Astrocyte of the hippocampus (primary cell): ENCODE measurements at places on chromosomes 2 and 18.
A peak's percentile ranks its signal among the peaks of the same experiment; 100 is the strongest.

GRCh38 chr2:63053081-63053888, 2.7 kb downstream of the OTX1 start:
- peak; percentile 57 for DNase-seq

DNA sequence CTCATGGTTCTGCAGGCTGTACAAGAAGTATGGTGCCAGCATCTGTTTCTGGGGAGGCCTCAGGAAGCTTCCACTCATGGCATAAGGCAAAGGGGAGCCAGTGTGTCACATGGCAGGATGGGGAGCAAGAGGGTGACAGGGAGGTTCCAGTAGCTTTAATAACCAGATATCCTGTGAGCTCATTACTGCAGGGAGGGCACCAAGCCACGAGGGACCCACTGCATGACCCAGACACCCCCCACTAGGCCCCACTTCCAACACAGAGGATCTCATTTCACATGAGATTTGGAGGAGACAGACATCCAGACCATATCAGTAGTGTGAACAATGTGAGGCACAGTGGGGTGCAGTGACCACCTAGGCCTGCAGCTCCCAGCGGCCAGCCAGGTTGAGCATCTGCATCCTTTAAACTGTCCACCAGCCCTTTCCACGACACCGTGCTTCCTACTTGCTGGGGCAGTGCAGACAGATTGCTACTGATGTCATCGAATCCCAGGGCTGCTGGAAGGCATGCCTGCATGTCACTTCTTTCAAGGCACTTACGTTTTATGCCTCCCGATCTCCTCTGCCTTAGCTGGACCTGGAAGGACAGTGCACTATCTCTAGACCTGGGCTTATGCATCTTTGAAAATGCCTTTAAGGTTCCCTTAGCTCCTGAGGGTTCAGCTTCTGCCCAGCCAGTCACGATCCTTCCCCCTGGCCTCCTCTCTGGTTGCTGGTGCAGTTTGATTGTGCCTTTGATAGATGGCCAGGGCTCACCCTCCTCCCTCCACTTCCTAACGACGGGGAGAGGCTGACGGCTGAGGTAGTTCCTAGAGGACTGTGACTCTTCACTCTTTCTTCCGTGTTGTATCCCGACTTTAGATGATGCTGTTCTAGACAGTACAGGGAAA, 174.3 kb downstream of the FAM210A start:
- DNase-seq: no peak

GRCh38 chr18:55908901-55909366, 320.9 kb upstream of the TCF4 start:
- DNase-seq: no peak

GRCh38 chr2:170930131-170930990, 1.3 kb downstream of the GORASP2 start:
- DNase-seq: peak; percentile 45

- no peak for DNase-seq
These were observed 2.4 kb upstream of the TMEM185B start for GRCh38 chr2:120225549-120226065.

DNA sequence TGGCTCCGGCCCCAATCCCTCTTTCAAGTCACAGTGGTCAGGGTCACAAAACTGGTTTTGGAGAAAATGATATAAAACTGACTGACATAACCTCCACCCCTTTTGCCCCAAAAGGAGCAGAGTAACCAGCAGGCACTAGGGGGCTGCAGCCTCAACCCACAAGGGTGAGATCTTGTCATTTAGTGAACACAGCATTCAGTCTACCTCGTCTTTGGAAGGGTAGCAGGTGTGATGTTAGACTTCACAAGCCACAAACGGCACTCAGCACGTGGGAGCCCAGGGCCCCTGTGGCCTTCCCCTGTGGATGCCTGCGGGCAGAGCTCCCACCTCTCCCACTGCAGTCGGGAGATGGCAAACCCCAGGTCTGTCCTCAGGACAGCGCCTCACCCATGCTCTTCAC, 372.1 kb upstream of the MYT1L start:
- DNase-seq: no peak

- DNase-seq: no peak
These were observed 424.9 kb upstream of the UBE2E3 start for GRCh38 chr2:180555391-180555965.

- DNase-seq: no peak
These were observed 12.8 kb upstream of the SFTPB start for GRCh38 chr2:85680707-85681371.

DNA sequence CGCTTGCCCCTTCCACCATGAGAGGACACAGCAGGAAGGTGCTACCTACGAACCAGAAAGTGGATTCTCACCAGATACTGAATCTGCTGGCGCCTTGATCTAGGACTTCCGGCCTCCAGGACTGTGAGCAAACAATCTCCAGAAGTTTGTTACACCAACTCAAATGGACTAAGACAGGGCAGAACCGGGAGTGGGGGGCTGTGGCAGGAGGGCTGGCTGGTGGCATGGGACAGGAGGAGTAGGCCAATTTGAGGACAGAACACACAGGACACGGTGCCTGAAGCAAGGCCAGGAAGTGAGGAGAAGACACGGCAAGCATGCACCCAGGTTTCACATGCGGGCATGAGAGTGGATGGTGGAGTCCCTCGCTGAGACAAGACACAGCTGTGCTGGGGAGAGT, 40.1 kb downstream of the CRACDL start:
- DNase-seq: no peak

DNA sequence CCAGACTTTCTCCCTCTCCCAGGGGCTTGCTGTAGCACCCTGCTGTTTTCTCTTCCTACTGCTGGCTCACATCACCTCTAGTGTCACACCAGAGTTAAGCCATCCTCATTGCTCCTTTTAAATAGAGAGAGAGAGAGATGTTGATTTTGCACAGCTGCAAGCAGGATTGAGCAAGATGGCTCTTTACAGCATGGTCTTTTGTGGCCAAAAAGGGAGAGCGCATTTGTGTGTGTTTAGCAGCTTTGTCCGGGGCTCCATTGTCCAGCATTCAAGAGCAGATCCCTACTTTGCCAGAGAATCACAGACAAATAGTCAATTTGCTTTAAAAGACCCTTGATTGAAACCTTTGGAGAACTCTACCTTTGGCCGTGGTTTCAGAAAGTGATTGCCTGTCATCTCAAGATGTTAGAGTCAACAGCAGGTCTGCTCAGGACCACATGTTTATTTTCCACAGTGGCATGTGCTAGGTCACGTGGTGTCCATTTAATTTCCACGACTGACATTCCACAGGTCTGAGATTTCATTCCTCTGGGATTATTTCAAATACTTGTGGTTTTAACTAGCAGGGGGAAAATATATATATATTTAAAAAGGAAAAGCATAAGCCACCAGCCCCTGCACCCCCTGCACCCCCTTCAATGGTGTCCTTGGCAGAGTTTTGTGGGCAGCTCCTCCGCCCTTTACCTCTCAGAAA, 359.9 kb upstream of the SLC14A2 start:
- peak; percentile 95 for DNase-seq

- no peak for DNase-seq
These were observed 132.1 kb downstream of the WDSUB1 start for GRCh38 chr2:159154366-159154765.

DNA sequence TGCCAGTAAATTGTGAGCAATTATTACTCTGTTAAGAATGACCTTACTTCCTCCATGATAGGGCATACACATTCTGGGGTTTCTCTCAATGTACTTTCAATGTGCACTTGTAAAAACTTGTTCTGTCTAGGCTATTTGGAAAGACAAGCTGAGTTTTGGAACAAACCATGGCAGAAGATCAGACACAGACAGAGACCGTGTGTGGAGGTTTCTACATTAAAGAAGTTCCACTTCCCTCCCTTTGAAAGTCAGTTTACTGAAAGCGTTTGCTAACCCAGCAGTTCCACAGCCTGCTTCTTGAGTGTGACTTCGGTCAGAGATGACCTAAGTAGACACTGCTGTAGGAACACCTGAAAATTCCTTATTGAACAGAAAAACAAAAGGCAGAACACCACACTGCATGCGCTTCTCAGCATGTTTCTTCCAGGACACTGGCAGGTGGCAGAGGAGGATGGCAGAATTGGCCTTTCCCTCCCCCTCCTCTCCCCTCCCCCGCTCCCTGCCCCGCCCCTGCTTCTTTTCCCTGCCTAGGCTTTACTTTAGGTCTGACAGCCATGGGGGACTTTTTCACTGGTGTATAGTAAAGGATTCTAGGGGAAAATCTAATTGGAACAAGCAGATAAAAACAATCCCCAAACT, 109.8 kb downstream of the NOL10 start:
- no peak for DNase-seq

DNA sequence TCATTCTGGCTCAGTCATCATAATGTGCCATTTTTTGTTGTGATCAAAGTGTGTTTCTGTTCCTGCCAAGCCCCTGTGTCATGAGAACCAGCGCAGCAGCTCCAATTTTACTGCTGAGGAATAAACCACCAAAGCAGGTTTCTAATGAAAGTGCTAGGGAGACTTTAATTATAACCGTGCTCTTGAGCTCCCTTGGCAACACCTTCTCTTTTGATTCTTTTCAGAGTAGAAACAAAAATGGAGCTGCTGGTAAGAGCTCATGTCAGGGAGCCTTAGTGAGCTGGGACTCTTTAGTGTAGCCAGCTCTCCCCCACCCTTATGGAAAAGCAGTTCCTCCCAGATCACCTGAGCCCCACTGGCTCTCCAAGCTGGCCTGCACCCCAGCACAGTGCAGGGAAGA, 74.3 kb downstream of the LYPD1 start:
- DNase-seq: no peak

DNA sequence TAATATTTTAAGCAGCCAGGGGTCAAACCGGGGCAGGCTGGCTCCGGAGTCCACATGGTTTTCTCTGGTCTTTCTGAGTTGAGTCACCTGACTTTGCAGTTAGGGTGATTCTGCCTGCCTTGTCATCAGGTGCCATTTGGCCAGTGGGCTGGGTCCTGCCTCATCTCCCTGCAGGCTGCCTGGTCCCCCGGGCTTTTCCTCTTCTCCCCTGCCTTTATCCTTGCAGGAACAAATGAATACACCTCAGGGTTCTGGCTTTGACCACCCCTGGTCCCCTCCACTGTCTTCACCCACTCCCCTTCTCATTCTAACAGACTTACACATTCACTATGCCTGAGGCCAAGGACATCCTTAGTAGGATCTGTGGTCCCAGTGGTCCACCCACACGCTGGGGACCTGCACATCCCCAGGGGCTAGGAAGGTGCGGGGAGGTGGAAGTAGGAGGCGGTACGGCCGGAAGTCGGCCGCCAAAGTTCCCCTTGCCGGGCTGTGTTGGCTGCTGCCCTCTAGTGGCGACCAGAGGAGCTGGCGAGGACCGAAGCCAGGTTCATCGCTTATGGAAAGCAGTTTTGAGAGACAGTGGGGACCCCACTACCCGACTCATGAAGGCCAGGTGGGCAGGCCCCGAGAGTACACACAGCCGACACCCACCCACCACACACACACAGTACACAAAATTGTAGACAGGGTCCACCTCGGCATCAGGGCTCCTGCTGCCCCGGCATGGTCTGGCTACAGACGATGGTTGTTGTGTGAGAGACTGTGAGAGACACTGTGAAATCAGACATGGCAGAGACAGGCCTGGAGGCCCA, 6.3 kb upstream of the TEX261 start:
- DNase-seq: peak; percentile 74

DNA sequence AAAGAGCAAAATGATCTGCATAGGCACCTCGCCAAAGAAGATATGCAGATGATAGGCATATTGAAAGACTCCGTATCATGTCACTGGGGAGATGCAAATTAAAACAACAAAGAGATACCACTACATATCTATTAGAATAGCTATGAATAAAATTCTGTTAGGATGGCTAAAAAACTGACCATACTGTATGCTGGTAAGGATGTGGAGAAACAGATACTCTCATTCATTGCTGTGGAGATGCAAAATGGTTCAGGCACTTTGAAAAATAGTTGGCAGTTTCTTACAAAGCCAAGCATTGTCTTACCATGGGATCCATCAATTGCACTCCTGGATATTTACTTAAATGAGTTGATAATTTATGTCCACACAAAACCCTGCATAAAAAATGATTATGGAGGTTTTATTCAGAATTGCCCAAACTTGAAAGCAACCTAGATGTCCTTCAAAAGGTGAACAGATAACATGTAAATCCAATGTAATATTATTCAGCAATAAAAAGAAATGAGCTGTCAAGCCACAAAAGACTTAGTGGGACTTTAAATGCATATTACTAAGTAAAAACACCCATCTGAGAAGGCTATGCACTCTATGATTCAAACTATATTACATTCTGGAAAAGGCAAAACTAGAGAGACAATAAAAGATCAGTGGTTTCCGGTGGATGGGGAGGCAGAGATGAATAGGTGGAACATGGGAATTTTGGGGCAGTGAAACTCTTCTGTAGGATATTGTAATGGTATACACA, 31.2 kb downstream of the ZNF385B start:
- no peak for DNase-seq

GRCh38 chr2:46716927-46717326, 198.7 kb downstream of the MCFD2 start:
- peak; percentile 20 for DNase-seq

DNA sequence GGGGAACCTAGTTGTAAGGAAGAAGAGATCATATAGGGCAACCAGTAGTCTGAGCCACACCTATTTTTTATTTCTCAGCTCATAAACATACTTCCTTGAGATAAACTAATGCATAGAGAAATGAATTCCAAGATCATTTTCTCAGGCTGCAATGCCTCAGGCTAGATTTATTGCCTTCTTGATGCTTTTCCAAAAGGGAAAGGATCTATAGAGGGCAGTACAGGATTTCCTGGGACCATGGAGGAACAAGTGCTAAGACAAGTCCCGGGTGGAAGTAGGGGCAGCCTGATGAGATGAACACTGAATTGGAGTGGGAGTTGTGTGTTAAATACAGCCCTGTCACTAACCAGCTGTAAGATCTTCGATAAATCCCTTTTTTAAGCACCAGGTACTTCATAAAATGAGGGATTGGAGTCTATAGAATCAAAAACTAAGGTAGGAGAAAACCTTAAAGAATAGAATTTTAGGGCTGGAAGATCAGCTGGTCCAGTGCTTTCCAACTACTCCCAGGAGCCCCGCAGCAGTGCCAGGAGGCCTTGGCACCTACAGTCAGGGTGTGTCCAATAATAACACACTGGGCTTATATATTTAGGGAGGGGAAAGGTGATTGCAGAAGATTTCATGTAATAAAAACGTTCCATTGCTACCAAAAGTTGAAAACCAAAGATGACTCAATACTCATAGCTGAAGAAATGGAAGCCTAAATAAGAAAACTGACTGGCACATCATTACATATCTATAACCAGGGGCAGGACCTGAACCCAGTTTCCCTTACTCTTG, 58.1 kb downstream of the SERTAD2 start:
- DNase-seq: peak; percentile 26

DNA sequence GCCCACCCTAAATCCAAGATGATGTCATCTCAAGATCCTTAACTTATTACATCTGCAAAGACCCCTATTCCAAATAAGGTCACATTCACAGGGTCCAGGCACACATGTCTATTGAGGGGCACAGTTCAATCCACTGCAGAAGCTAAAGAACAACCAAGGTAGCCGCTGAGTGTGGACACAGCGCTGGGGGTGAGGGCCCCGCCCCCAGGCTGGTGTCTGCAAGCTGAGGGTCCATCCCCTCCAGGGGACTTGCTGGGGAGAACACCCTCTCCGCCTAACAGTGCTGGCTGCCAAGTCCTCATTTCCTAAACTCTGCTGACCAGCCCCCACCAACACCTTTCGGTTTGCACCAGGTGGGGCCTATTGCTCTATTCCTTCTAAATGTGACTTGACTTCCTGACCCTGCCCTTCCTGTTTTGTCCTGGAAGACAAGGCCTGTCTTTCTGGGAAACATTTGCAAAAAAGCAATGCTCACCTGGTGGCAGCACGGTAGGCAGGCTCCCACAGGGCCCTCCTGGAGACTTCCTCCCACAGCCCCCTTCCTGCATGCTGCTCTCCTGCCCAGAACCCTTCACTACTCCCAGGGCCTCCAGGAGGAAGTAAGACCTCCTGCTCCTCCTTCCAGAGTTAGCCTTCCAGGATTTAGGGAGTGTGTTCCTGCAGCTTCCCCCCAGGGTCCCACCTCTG, 24.4 kb upstream of the TEX44 start:
- DNase-seq: no peak

GRCh38 chr2:218218268-218219185, 1.5 kb downstream of the ARPC2 start:
- DNase-seq: peak; percentile 9
